ENCODE measurements at places on chromosomes 1 and 21.
A peak's percentile ranks its signal among the peaks of the same experiment; 100 is the strongest.

- DNase-seq, result no peak
Measured at GRCh38 chr1:66840929-66841328, 39.9 kb upstream of the INSL5 start.

DNA sequence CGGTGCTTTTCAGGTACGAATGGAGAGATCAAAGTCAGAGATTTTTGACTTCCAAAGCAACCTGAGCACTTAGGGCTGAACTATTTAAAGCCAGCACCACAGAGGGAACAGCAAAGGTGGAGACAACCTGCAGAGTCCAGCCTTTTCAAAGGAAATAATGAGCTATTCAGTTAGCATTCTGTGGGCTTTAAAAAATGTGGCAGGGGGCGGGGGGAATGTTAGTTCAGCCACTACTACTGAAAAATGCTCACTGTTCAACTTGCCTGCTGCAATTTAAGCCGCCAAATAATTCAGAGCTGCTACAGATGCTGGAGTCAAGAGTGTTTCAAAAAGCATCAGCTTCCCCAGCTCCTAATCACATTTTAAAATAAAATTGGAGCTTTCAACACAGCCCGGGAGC lies 473.3 kb upstream of the PLXNA2 start:
- DNase-seq, result no peak

- no peak for DNase-seq
Measured at GRCh38 chr1:45607404-45608074, 16.3 kb downstream of the CCDC17 start.

- DNase-seq, result no peak
Measured at GRCh38 chr21:45533846-45534635, 8.2 kb downstream of the SLC19A1 start.

GRCh38 chr1:47233186-47233585 lies 1.2 kb upstream of the TAL1 start:
- DNase-seq, result no peak

GRCh38 chr1:9406111-9406510 lies 113.4 kb downstream of the SPSB1 start:
- DNase-seq, result no peak

- no peak for DNase-seq
Measured at GRCh38 chr1:212754680-212755079, 36.9 kb downstream of the NSL1 start.

- no peak for DNase-seq
Measured at GRCh38 chr1:230749635-230750034, 2.4 kb downstream of the CAPN9 start.

GRCh38 chr1:232998138-232998537 lies 47.7 kb downstream of the NTPCR start:
- DNase-seq, result no peak

DNA sequence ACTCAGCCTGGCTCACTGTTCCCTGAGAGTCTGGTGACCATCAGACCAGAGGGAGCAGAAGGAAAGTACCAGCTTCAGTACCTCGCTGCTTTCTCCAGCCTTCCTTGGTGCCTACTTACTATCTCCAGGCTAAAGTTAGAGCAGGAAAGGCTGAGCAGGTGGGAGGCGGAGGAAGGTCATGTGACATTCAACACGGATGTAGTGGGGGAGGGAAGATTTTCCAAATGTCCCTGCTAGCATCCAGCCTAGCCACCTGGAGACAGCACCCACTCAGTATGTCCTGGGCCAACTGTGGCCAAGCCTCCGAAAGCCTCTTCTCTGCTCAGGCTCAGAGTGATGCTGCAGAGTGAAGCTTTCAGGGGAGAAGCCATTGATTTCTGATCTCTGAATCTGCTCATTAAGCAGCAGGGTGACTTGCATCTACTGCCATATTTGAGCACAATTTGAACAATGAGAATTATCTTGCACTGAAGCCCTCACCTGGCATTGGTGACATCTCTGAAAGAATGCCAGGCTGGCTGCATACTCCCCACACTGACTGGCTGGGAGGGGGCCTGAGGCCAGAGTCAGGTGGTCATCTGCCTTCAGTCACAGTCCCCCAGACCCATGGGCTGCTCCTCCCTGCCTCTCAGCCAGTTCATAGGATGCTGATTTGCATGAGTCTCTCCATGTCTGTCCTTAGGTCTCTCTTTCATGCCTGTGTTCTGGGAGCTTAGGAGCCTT lies 86.2 kb downstream of the KCND3 start:
- no peak for DNase-seq

GRCh38 chr1:111538343-111539025 lies 35.1 kb upstream of the ADORA3 start:
- no peak for DNase-seq

GRCh38 chr1:205335692-205336091 lies 14.1 kb upstream of the NUAK2 start:
- DNase-seq, result peak; percentile 77

DNA sequence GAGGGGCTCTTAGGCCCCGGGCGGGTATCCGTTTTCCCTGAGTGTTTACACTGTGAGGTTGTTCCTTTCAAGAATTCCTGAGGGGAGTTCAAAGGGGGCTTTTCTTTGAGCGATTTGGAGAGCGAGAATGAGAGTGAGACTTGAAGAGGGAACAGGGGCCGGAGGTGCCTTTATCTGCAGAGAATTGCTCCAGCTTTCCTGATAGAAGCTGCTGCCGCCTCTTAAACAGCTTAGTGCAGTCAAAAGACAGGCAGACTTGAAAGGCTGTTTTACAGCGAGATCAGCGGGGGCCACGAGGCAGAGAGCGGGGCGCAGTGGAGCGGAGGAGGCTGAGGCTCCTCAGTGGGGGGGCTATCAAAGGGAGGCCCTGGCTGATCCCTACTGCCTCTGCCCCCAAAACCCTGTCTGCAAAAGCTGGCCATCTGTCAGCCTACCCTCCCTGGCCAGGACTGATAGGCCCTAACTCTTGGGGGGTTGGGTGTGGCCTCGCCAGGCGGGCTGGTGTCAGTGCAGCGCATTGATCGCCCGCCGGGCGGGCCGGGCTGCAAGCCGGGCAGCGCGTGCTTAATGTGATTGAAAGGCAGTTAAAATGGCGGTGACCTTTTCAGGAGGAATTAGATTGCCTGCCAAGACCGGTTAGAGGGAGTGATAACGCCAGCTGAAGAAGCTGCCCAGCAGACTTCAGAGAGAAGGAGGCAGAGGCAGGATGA lies 36.4 kb downstream of the TMEM53 start:
- no peak for DNase-seq

DNA sequence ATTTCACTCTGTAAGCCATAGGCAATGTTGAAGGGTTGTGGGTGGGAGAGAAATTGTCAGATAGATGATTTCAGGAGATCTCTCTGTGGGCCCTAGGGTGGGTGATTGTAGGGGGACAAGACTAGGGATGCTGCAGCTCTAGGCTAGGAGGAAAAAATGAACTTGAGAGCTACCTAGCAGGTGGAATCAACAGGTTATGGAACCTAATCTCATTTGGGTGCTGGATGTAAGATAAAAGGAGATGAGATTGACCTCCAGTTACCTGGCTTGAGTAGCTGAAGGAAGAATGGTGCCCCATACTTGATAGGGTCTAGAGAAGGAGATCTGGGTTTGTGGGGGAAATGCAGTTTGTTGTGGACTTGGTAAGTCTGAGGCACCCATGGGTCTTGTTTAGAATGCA lies 396.5 kb downstream of the RRAGC start:
- DNase-seq, result no peak

DNA sequence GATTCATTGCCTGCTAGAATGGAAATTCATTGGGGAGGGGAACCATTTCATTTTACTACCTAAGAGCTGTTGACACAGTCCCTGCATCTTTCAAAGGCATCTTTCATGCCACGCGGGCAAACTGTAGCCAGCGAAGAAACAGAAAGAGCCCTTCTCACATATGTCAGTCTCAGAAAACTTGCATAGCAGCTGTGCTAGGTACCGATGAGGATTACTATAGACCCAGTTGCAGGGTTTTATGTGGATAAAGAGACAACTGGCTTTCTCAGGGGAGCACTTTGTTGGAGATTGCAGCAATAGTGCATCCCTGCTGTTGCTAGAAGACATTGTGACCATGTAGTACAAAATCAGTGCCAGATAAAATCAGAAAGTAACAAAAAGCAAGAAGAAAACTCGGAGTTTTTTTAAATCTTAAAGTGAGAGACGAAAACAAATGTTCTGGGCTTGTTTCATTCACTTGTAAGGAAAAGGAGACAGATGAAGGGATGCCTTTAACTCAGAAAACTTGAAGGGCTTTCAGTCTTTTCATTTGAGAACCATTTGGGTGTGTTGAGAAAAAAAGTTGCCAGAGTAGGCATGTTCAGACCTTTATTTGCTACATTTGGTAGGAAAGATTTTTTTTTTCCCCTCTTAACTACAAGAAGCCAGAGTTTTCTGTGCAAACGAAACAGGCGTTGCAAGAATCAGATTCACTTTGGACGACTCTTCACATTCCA lies 804.1 kb downstream of the USP25 start:
- no peak for DNase-seq

GRCh38 chr1:246333855-246334254 lies 173.2 kb downstream of the SMYD3 start:
- no peak for DNase-seq

DNA sequence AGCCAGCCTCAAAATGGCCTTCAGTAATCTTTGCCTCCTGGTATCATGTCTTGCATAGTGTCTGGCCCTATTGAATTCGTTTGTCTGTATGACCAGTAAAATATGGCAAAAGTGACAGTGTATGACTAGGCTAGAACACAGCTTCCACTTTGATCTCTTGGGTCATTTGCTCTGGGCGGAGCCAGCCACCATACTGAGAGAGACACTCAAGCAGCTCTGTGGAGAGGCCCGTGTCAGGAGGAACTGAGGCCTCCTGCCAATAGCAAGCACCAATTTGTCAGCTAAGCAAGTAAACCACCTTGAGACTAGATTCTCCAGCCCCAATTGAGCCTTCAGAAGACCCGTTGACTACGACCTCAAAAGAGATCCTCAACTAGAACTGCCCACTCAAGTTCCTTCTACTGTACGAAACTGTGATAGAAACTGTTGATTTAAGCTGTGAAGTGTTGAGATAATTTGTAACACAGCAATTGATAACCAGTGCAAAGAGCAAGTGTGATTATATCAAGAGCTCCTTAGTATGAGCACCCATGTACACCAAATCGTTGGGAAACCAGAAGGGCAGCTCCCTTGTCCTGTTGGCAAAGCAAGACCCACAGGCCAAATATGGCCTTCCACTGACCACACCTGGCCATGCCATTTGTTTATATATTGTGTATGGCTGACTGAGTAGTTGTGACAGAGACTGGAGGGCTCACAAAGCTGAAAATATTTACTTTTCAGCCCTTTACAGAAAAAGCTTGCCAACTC lies 52.7 kb upstream of the SERBP1 start:
- DNase-seq, result no peak

- DNase-seq, result no peak
Measured at GRCh38 chr1:201180141-201180540, 10.5 kb upstream of the IGFN1 start.

DNA sequence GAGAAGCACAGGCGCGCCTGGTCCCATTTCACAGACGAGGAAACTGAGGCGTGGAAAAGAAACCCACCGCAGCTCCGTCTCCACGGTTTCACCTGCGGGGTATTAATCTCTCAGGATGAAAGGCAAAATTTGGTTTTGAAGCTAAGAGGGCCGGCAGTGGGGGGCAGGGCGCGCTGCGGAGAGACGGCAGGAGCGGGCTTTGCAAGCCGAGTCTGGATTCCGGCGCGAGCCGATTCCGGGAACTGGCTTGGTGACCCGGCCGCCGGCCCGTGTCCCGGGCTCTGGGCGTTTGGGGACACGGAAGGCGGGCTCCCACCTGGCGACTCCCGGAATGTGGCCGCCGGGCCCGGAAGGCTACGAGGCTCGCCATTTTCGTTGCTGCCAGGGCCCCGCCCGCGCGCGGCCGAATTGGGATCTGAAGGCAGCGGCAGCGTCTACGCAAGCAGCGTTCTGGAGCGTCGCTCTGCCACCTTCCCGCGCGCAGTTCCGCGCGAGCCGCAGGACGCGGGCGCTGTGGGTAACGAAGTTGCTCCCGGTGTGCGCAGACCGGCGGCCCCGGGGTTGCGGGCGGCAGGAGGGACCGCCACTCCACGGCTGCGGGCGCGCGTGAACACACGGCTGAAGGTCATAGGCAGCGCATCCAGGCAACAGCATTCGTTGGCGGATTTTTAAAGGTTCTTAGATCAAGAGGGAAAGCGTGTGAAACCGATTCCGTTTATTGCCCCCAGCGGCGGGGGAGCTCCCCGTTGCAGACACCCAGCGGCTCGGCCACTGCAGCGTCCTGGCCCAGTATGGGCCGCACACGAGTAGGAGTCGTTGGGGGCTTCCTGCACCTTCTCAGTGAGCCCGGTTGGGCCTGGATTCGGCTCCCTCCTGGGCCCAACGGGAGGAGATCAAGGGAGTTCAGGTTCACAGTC lies 5.4 kb upstream of the PRDM16 start:
- DNase-seq, result no peak

DNA sequence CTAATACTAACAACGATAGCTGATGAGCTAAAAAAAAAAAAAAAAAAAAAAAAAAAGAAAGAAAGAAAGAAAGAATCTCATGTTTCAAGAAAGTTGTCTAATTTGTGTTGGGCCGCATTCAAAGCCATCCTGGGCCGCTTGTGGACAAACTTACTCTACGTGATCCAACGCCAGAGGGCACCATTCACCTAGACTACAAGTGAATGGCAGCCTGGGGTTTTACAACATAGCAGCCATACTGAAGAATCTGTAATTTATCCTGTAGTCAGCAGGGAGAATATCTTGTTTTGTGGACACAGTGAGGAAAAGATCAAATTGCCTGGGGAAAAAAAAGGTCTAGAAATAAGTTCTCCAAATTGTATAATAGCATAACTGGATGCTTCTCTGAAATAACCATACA lies 47.0 kb downstream of the CYP2J2 start:
- peak; percentile 49 for DNase-seq

DNA sequence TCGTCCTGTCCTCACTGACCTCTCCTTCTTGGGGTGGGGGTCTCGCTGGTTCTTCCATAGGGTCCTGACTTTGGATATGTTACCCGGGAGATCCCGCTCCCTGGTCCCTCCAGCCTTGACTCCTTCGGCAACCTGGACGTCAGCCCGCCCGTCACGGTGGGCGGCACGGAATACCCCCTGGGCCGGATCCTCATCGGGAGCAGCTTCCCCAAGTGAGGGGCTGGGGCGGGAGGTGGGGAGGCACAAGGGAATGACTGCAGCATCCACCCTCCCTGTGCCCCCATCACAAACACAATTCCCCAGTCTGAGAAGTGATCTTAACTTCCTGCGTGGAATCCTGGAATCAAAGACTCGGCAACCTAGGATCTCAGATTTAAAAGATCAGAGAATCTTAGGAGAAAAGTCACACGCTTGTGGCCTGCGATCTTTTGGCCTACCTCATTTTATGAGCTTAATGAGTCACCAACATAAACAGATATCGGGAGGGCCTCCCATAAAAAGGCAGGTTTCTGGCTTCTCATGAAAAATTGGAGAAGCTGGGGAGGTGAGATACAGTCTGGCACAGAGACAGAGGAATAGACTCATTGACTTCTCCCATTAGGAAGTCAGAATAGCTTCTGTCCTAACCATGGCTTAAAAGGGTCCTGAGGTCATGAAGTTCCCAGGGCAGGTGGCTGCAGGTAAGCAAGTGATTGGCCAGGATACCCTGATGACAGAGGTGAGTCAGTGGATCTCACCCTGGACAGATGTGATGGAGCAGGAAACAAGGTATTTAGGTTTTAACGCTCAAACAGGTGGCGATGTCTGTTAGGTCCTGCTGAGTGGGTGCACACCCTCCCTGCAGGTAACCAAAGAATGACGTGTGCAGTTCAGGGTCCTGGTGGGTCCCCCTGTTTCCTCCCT lies 15.9 kb upstream of the PADI3 start:
- DNase-seq, result no peak
